ENCODE measurements at places on chromosomes 2 and 18.

DNA sequence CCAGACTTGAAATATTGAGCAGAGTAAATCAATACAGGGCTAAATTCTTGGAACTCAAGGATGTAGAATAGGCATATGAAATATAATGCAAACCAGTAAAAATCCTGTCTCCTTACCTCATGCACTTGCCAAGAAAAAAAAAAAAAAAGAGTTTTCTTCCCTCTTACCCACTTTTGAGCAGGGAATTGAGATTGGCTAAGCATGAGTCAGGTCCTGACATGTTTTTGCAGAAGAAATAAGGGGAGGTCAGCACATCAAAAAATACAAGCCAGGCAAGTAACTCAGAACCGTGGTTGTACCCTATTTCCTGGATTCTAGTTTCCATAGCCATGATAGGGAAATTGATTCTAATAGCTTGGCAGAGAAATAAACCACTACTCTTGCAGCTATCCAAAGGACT lies 1526.7 kb downstream of the LRP1B start:
- DNase-seq, result no peak
- H3K27ac ChIP-seq, result no peak overlapping the region
- H3K27me3 ChIP-seq, result no peaks in the 10 kb centered on the region

- no peak for DNase-seq
- no peak overlapping the region for H3K4me3 ChIP-seq
- H3K27me3 ChIP-seq, result no peaks in the 10 kb centered on the region
Measured at GRCh38 chr2:43348908-43349661, 122.7 kb upstream of the ZFP36L2 start.

DNA sequence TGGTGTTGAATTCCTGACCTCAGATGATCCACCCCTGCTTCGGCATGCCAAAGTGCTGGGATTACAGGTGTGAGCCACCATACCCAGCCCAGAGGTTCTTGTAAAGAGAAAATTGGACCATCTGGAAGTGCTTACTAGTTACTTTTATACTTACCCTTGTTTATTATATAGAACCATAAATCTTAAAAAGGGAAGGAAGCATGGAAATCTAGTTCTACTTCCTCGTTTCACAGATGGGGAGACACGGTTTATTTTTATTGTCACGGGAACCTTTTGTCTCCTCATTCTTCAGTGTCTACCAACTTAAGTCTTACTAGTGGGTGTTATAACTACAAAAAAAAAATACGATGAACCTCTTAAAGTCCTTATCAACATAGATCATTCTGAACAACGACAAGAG lies 45.8 kb upstream of the PDK1 start:
- DNase-seq, result peak; percentile 65
- H3K27me3 ChIP-seq, result no peaks in the 10 kb centered on the region
- H3K36me3 ChIP-seq, result no peaks in the 10 kb centered on the region
- peak overlapping the region; percentile 68 for H3K27ac ChIP-seq

DNA sequence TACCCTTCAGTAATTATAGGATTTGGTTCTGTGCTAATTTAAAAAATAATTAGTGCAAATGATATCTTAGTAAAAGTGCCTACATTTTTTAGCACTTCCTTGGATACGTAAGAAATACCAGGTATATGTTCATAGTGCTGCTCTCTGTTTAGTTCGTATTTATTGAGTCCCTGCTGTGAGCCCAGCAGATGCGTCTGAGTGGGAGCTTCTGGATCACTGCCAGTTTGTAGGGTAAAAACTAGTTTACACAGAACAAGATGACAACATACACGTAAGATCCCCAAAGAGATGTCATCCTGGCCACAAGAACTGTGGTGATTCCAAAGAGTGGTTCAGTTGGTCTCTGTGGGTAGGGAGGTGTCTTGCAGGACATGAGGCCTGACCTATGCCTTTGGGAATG lies 103.2 kb downstream of the CTIF start:
- DNase-seq, result no peak
- no peak overlapping the region for H3K27ac ChIP-seq
- H3K4me3 ChIP-seq, result no peak overlapping the region

- DNase-seq, result no peak
- H3K4me3 ChIP-seq, result no peak overlapping the region
- no peak overlapping the region for H3K27ac ChIP-seq
- peaks cover 4% of the 10 kb centered on the region for H3K4me1 ChIP-seq
- H3K27me3 ChIP-seq, result no peaks in the 10 kb centered on the region
Measured at GRCh38 chr2:989781-990467, 39.3 kb downstream of the SNTG2 start.

DNA sequence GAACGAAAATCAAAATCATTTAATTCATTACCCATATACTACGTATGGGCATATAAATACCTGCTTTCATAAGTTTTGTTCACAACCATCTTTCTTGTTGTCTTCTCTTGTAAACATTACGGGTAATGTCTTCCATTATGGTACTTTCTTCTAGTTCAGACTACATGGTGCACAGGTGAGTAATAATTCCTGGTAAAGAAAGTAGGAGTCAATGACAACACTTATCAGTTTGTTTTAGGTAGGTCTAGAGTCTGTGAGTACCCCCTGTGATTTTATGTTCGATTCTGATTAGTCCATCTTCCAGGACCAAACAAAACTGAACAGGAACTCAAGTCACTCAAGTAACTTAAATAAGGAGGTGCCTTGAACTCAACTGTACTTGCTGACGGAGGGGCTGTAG lies 25.2 kb upstream of the CTLA4 start:
- no peak overlapping the region for H3K4me3 ChIP-seq
- H3K27me3 ChIP-seq, result peaks cover 7% of the 10 kb centered on the region
- no peaks in the 10 kb centered on the region for H3K4me1 ChIP-seq
- no peaks in the 10 kb centered on the region for H3K36me3 ChIP-seq
- H3K27ac ChIP-seq, result no peak overlapping the region

GRCh38 chr2:4528773-4529172 lies 825.4 kb downstream of the DCDC2C start:
- H3K4me3 ChIP-seq, result no peak overlapping the region
- H3K4me1 ChIP-seq, result no peaks in the 10 kb centered on the region
- no peak for DNase-seq
- H3K36me3 ChIP-seq, result no peaks in the 10 kb centered on the region

DNA sequence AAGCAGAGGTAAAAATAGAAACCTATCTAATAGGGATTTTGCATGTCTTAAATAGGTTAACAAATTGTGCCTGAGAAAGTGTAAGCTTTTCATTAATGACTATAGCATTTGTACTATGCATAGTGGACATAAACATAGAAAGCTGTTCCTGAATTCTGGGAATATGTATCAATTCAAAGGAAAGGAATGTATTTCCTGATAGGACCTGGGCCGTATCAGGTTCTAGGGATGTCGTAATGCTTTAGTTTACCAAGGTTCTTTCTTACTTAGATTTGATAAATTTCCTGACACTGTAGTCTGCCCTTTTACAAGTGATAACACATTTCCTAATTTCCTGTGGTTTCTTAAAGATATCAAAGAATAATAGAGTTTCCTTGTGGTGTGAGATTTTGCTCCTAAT lies 191.3 kb downstream of the CDH7 start:
- H3K4me1 ChIP-seq, result no peaks in the 10 kb centered on the region
- H3K4me3 ChIP-seq, result no peak overlapping the region
- H3K27ac ChIP-seq, result no peak overlapping the region
- H3K27me3 ChIP-seq, result no peaks in the 10 kb centered on the region
- no peaks in the 10 kb centered on the region for H3K36me3 ChIP-seq
- DNase-seq, result no peak

- H3K36me3 ChIP-seq, result peaks cover 56% of the 10 kb centered on the region
- no peak overlapping the region for H3K27ac ChIP-seq
- no peak overlapping the region for H3K4me3 ChIP-seq
- no peaks in the 10 kb centered on the region for H3K27me3 ChIP-seq
Measured at GRCh38 chr2:201471732-201472393, 20.3 kb downstream of the STRADB start.

- peaks cover 22% of the 10 kb centered on the region for H3K27me3 ChIP-seq
- peak; percentile 73 for DNase-seq
- H3K4me3 ChIP-seq, result no peak overlapping the region
- no peak overlapping the region for H3K27ac ChIP-seq
- peaks cover 46% of the 10 kb centered on the region for H3K4me1 ChIP-seq
Measured at GRCh38 chr2:1605102-1606045, 138.9 kb downstream of the PXDN start.

GRCh38 chr2:57516698-57517340 lies 529.8 kb upstream of the VRK2 start:
- H3K36me3 ChIP-seq, result no peaks in the 10 kb centered on the region
- H3K4me3 ChIP-seq, result no peak overlapping the region
- peak; percentile 41 for DNase-seq
- no peaks in the 10 kb centered on the region for H3K4me1 ChIP-seq
- no peaks in the 10 kb centered on the region for H3K27me3 ChIP-seq

DNA sequence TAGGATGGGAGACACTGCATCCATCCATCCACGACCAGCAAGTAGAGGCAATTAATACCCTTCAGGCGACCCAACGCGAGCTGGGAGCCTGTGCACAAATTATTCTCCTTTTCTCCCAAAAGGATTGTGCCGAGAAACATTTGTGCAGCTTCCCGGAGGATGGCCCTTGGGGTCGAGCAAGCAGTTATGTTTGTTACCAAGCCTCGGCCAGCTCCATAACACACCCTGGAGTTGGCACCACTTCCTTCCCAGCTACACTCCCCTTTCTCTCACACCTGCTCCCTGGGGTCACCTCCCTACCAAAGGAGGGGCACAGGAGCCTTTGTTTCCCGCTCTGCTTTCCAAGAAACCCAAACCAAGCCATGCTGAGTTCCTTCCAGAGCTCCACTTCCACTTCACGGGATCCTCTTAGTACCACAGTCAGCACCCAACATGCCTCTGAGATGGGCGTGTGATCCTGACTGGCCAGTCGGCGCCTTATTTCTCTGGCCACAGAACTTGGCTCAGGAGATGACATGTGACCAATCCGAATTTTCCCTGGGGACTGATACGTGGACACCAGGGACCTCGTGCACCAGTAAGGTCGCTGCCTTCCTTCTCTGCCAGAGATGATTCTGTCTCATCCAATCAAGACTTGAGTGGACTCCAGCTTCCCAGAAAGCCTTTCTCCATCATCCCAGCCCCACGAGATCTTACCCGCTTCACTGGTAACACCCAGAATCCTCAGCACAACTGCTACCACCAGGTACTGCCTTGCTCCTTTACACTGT lies 28.5 kb downstream of the GPR55 start:
- no peak overlapping the region for H3K27ac ChIP-seq
- no peak overlapping the region for H3K4me3 ChIP-seq
- H3K27me3 ChIP-seq, result no peaks in the 10 kb centered on the region

GRCh38 chr2:20528713-20529112 lies 81.8 kb downstream of the RHOB start:
- peaks cover 17% of the 10 kb centered on the region for H3K4me1 ChIP-seq
- H3K4me3 ChIP-seq, result no peak overlapping the region
- H3K27me3 ChIP-seq, result no peaks in the 10 kb centered on the region
- no peak overlapping the region for H3K27ac ChIP-seq
- no peaks in the 10 kb centered on the region for H3K36me3 ChIP-seq

GRCh38 chr2:16628314-16628713 lies 37.3 kb downstream of the CYRIA start:
- peaks cover 99% of the 10 kb centered on the region for H3K4me1 ChIP-seq

- no peak overlapping the region for H3K27ac ChIP-seq
- no peak overlapping the region for H3K4me3 ChIP-seq
- no peak for DNase-seq
- H3K36me3 ChIP-seq, result no peaks in the 10 kb centered on the region
- H3K4me1 ChIP-seq, result peaks cover 4% of the 10 kb centered on the region
Measured at GRCh38 chr2:1856475-1856874, 112.2 kb upstream of the PXDN start.

DNA sequence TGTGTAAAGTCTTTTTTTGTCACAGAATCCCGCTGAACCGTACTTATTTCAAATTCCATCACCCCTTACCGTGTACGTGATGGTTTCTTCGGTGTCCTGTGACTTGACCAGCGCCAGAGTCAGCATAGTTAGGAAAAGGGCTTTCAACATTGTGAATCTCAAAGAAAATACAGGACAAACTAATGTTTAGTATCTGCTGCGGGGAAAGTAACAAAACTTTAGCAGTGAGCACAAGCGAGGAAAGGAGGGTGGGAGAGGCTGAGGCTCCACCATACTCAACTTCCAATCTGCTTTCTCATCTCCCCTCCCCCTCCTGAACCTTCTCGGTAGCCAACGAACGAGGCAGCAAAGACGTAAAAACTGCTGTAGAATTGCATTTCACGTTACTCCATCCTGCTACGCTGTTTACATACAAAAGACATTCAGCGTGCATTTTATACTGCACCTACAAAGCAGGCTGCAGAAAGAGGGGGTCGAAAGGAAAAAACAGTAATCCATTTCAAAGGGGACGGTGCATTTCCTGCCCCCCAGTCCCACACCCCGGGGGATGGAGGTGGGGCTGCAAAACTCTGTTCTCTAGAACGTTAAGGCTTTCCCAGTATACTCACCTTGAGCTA lies 1.2 kb downstream of the EFEMP1 start:
- H3K4me3 ChIP-seq, result no peak overlapping the region
- H3K27ac ChIP-seq, result no peak overlapping the region
- H3K27me3 ChIP-seq, result peaks cover 25% of the 10 kb centered on the region
- no peaks in the 10 kb centered on the region for H3K36me3 ChIP-seq

GRCh38 chr2:29113027-29113686 lies 2.1 kb upstream of the CLIP4 start:
- no peak overlapping the region for H3K27ac ChIP-seq
- no peaks in the 10 kb centered on the region for H3K36me3 ChIP-seq
- H3K4me3 ChIP-seq, result no peak overlapping the region
- DNase-seq, result no peak
- no peaks in the 10 kb centered on the region for H3K27me3 ChIP-seq

GRCh38 chr2:148124271-148124670 lies 103.4 kb downstream of the MBD5 start:
- H3K4me3 ChIP-seq, result no peak overlapping the region
- no peaks in the 10 kb centered on the region for H3K27me3 ChIP-seq
- no peaks in the 10 kb centered on the region for H3K36me3 ChIP-seq
- DNase-seq, result no peak
- no peaks in the 10 kb centered on the region for H3K4me1 ChIP-seq

DNA sequence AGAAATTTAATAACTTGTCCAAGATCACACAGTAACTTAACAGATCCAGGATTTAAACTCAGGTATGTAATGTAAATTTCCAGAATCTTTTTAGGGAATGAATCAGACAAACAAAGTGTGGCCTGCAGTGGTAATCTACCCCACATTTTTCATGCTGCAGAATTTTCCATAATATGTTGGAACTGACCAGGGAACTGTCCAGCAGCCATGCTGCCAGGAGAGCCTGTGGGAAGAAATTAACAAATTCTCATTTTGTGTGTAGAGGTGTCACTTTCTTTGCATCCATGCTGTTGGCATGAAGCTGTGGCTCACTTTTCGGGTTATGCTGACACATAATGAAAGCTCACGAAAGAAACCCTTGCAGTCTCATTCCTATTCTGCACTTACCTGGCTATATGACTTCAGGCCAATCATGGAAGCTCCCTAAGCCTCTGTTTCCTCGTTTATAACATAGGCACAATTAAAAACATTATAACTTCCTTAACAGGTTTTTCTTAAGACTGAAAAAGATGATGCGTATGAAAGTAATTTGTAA lies 54.7 kb downstream of the CDKL4 start:
- H3K4me3 ChIP-seq, result no peak overlapping the region
- DNase-seq, result no peak
- no peak overlapping the region for H3K27ac ChIP-seq
- H3K4me1 ChIP-seq, result no peaks in the 10 kb centered on the region
- H3K27me3 ChIP-seq, result no peaks in the 10 kb centered on the region

GRCh38 chr2:220296174-220296573 lies 668.7 kb downstream of the SLC4A3 start:
- no peak overlapping the region for H3K4me3 ChIP-seq
- no peak for DNase-seq
- no peaks in the 10 kb centered on the region for H3K27me3 ChIP-seq
- no peak overlapping the region for H3K27ac ChIP-seq
- no peaks in the 10 kb centered on the region for H3K36me3 ChIP-seq

- H3K27me3 ChIP-seq, result no peaks in the 10 kb centered on the region
- no peaks in the 10 kb centered on the region for H3K36me3 ChIP-seq
- no peak for DNase-seq
- H3K4me3 ChIP-seq, result no peak overlapping the region
Measured at GRCh38 chr2:43534569-43534968, 61.3 kb downstream of the THADA start.

Data from B cell (primary cell).